ENCODE measurements at places on chromosomes 16 and 17.
A peak's percentile ranks its signal among the peaks of the same experiment; 100 is the strongest.

GRCh38 chr17:31085563-31085962, 9.2 kb upstream of the NF1 start:
- no peak for DNase-seq

DNA sequence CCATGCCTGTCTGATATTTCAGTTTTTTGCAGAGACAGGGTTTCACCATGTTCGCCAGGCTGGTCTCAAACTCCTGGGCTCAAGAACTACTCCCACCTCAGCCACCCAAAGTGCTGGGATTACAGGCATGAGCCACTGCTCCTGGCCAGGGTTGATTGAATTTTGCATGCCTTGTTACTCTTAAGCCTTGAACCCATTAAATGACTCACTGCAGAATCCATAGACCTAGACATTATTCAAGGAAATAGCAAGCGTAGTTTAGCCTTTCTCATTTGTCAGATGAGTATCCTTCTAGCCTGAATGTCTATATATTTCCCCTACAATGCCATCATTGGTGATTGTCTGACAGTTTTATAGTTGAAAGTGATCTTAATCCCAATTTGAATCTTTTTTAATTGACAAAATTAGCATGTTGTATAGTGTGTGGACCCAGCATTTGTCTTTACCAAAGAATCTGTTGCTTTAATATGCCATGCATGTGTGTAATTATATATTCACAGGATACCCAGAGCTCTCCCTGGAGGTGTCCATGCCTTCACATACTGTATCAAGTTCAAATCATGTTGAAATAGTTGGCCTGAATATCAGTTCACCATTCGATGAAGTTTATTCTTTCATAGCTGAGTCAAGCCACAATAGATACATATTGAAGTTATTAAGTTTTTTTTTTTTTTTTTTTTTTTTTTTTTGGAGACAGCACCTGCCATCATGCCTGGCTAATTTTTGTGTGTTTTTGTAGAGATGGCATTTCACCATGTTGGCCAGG, 321.0 kb downstream of the CPPED1 start:
- no peak for DNase-seq

DNA sequence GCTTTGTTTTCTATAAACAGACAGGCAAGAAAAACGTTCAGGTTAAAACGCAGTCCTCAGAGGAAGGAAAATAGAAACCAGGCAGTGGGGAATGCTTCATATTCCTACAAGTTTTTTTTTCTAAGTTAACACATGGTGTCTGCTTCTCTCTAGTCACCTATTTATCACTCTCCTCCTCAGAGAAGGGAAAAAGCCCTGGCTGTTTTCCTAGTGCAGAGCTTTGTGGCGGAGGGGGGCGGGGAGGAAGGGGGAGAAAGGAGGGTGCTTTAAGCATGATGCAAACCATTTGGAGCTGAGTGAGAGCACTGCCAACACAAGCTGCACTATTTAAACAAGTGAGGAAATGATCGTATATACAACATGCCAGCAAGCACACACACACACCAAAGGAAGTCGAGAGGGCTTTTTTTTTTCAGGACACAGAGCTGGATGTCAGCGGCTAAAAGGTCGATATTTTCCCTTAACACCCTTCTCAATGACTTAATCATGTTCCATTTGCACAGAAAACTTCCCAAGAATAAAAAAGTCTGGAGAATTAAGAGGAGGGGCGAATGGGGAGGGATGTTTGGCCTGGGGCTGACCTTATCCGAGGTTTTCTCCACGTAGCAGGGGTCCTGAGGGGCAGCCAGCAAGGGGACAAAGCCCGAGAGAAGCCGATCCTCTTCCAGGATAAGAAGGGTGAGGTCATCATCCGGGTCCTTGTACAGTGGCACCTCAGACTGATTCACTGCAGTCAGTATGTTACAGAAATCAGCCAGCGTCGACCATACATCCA, 117.4 kb downstream of the HIC1 start:
- DNase-seq: peak; percentile 97

GRCh38 chr16:48524348-48525200, 85.4 kb downstream of the N4BP1 start:
- DNase-seq: no peak

- DNase-seq: no peak
Measured at GRCh38 chr16:30372725-30373124, 1.9 kb upstream of the MYL11 start.

DNA sequence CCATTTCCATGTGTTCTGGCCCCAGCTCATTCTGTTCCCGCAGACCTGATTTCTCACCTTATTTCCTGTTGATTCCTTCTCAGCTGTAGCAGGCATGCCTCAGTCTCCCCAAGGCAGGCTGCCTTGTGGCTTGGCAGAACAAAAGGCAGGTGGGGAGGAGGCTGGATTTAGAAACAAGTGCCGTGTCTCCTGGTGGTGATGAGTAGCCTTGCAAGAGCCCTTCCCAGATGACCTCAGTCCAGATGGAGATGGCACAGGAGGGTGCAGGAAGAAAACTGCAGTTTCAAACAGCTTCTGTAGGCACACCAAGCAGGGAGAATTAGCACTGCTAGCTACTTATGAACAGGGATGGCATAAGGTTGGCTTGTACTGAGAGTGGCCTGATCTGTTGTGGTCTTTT, 64.6 kb downstream of the ARHGAP44 start:
- no peak for DNase-seq

DNA sequence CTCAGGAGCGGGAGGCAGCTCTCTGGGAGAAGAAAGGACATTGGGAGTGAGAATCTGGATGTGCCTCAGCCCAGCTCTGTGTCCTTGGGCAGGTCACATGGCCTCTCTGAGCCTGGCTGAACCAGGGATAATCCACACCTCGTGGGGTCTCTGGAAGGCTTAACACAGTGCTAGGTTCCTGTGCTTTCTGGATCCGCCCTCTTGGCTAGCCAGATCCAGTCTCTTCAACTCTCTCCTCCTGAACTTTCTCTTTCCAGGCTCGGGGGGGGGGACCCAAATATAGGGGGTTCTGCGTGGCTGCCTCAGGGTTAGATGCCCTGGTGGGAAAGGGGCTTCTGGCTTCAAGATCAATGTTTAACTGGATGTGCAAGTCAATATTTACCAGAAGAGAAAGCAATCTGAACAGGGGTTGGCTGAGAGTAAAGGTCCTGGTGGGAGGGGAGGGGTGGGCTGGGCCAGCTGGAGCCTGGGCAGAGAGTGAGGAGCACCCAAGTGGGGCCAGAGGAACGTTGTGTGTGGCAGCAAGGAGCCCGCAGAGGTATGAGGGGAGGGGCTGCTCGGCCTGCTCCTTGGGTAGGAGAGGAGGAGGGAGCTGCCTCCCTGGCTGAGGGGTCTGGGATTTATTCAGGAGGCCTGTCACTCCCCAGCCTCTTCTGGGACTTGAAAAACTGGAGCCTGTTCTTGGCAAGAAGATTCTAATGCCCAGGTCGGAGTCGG, at the start of gene SERPINF2:
Gene SERPINF2, plus strand, starts transcription at position 501 of the 717 bp plus-strand sequence. CDS start 2,125 bp downstream, outside the sequence.
- DNase-seq: no peak

DNA sequence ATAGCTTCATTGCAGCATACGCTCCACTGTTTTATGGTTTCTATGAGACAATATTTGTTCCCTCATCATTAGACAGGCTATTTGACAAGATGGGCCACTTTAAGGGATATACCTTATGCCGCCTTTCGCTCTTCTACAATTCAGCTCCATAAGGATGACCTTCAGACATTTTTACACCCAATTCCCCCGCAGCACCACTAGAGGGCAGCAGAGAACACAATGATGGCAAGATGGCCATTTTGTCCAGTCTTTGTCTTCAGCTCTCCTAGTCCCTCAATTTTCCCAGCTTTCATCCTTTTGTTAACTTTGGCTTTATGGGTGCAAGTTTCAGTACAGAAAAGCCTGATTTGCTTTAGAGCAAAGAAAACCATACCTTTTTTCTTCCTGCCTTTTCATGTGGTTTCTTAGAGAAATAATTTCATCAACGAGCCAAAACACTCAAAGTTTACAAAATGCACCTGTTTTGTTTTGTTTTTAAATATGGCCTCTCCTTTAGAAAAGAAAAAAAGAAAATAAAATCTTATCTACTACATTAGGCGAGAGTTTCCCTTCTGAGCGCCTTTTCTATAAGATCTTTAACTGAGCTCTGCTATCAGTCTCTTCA, 355.3 kb downstream of the TOX3 start:
- peak; percentile 7 for DNase-seq

DNA sequence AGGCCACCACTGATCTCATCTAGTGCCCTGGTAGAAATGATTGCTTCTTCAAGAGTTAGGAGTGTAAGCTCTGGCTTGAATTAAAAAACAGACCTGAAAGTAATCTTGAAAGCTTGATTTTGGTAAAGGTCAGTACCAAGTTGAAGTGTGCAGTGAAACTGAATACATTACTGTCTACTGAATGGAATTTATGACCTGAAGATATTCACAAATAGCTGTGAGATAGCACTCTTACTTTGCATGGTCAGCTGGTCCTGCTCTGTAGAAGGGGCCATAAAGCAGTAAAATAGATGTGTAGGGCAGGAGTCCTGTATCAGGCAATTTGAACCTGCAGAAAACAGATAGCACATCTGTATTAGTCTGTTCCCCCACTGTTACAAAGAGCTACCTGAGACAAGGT, 78.6 kb downstream of the MYH13 start:
- no peak for DNase-seq

GRCh38 chr17:62749926-62750325, 58.2 kb downstream of the MARCHF10 start:
- no peak for DNase-seq

DNA sequence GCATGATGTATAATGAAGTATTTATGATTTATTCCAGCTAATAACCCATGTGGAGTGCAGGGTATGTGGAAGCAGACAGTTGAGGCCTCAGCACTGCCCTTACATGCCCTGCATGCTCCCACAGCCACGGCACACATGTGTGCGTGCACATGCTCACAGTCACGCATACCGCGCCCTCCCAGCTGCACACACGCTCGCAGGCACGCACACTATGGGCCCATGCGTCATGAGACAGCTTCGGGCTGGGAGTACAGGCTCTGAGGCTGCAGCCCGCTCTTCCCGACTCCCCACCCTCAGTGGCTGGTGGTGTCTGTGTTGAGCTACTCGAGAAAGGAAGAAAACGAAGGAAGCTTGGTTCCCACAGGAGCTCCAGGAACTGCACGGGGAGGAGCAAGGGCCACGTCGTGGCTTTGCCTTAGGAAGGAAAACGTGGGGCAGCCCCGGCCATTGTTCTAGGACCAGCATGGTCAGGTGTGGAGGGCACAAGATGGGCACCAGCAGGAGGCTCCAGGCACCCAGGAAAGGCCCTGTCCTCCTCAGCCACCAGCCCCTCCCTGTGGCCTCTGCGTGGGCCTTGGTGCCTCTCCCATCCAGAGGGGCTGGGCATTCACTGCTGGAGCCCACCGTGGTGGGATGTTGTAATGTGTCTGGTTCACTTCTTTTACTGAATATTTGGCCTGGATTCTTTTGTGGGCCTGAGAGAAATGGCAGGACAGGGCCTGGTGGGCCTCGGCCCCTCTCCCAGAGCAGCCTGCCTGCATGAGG, 27.5 kb upstream of the CDH15 start:
- DNase-seq: no peak

- no peak for DNase-seq
Measured at GRCh38 chr17:57890857-57891232, 41.0 kb upstream of the MRPS23 start.

DNA sequence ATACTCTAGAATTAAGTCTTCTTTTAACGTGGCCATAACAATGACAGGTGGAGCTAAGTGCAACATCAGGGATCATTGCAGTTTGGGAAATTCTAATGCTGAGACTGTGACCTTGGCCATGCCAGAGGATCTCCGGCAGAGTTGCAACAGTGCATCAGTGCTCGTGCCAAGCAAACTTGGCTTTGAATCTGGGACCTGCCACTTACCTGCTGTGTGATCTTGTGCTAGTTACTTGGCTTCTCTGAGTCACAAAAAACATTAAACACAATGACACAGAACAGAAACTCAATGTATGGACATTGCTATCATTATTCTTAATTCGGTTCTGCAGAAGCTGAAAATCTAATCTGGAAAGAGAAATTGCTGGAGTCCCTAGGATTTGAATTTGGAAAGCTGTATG, 435.5 kb upstream of the CCL2 start:
- no peak for DNase-seq

GRCh38 chr16:239948-240277, 5.3 kb downstream of the FAM234A start:
- no peak for DNase-seq

DNA sequence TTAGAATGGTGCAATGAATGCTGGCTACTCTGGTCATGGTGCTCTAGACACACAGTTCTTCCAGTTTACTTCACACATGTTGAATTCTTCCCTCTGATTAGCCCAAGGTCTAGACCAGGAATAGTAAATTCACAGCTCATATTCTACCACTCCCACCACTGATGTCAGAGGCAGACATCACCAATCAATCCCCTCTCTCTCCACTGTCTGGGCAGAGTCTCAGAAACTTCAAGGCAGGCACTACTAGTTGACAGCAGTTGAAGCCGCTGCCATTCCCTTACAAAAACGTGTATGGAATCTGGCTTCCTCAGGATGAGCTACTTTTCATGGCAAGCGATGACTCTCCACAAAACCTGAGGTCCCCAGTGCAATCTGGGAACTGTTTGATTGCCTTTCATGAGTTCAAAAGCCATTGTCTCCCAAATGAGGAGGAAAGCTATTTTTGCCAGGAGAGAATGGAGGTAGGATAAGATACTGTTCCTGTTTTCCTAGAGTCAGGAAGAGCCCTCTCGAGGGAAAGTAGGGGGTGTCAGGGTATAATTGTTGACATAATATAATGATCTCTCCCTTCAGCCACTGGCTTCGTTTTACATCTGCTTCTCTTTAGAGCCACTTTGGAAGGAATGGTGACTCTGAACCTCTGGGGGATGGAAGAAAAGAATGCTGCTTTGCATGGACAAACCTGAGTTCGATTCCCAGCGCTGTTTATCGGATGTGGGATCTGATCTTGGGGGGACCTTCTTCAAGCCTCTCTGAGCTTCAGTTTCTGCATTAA, 90.0 kb downstream of the FOXL1 start:
- DNase-seq: no peak

- DNase-seq: no peak
Measured at GRCh38 chr17:59897090-59897489, 4.2 kb downstream of the RPS6KB1 start.

DNA sequence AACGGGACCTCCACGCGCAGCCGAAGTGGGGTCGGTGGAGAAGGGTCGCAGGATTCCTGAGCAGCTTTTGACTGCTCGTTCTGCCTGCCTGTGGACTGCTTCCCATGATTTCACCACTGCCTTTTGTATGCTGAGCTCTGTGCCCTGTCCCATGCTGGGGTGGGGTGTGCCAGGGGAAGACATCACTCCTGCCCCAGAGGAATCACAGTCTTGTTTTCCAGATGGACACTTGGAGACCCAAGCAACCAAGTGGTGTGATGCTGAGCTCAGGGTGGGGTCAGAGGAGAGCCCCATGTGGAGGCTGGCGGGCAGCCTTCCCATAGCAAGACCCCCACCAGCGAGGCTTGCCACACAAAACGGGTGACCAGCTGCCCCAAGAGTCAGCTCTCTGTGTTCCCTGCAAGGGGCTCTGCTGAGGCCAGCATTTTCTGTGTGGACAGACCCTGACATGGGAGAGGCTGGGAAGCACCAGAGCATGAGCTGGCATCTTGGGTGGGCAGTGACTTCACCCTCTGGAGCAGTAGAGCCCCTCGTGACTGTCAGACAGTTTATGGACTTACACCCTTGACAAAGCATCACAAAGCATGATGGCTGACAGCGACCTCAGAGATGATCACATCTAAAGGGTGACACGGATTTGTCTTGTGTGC, 111.9 kb downstream of the GNAO1 start:
- DNase-seq: no peak

- no peak for DNase-seq
Measured at GRCh38 chr17:29349409-29349808, 40.8 kb upstream of the TAOK1 start.
